ENCODE measurements at places on chromosomes 7 and 10.

DNA sequence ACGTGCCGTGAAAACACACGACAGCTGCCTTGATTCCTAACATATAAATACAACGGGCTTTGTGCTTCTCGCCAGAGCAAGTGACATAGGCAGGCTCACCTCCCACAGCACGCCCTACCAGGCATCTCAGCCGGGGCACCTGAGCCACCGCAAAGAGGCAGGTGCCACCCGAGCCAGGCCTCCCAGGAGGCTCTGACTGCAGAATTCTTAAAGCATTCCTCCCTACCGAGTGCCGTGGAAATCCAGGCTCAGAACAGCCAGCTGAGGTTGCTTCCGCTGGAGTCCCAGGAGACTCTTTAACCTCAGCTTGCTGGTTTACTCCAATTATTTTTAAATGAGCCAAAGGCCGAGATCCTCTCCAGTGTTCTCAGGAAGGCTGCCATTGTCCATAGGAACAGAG lies 206.5 kb downstream of the USP6NL start:
- no peak for ATAC-seq

- ATAC-seq, result no peak
Measured at GRCh38 chr7:128017460-128017859, 13.8 kb downstream of the LRRC4 start.

DNA sequence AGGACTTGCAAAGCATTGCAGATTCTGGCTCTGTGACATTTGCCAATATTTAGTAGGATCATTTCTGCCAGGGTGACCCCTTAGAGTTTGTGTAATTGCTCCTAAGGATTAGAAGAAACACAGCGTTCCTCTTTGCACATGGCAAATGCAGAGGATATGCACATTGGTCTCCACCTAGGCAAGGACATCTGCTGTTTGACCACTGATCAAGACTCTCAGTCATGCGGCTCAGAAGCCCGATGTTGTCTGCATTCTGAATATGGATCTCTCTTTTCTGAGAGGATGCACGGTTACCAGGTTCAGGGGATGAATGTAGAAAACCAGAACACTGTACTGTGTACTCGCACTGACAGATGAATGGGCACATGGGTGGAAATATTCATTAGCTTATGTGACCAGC lies 180.6 kb upstream of the AGK start:
- ATAC-seq, result no peak

- no peak for ATAC-seq
Measured at GRCh38 chr7:22688084-22688483, 38.9 kb upstream of the IL6 start.

DNA sequence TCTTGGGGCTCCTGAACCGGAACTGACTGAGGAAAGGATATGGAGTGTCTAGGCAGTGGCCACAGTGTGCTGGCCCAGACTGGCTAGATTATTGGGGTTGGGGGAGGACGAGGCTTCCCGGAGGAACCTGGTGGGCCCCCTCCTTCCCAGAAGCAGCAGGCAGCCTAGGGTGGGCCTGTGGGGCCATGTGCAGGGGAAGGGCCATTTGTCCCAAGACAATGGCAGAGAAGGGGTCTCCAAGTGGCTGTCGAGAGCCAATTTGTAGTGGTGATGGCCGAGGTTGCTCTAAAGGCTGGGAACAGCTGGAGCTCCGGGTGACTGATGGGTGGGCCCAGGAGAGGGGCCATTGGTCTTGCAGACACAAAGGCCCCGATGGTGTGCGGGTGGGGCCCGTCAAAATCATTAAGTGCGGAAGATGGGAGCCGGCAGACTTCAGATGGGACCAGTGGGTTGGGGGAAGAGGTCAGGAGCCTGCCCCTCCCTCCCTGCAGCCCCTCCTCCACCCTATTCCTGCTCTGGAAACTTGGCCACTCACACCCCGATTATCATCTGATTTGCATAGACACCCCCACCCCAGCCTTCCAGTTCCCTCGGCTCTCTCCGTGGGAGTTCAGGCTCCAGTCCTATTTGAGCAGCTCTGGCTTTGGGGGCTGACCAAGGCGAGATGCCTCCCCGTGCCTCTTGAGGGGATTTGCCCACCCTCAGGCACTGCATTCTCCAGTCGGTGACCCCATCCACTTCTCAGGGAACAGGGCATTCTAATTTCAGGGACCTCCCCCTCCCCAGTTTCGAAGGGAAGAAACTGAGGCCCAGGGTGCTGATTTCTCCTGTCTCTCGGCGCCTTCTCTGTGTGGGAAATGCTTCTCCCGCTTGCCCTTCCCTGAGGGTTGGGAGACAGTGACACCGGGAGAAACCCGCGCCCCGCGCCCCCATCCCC lies 36.0 kb upstream of the PAX2 start:
- ATAC-seq, result no peak

DNA sequence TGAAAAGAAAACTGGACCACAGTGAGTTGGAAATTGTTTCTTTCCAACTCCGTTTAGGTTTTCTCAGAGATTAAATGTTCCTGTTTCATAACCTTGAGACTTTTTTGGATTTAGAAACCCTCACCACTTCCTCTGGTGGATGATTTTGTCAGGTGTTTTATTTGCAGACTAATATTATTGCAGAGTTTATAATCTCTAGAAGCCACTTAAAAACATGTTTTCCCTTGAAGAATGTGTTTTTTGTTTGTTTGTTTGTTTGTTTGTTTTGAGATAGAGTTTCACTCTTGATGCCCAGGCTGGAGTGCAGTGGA lies 520 bp upstream of the MICU1 start:
- ATAC-seq, result no peak

DNA sequence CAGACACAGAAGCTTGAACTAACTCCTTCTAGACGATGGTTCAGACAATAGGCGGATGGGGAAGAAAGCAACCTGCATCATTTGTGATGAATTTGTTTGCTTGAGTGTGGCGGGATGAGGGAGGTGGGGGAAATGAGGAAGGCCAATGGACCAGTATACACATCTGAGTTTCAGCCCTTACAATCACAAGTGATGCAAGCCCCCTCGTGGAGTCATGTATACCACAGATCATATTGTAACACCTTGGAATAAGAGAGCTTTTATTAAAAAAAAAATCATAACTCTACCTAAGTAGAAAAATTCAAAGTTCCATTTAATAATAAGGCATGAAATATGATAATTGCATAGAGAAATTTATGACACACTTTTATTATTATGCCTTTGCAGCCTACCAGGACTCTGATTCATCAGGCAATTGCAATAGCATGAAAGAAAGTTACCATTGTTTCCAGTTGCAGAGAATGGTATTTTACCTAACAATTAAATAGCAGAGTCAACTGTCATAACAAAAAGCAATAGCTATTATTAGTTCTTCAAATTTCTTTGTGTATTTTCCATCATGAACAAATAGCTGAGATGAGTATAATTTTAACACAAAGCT lies 230.2 kb upstream of the AKR1E2 start:
- ATAC-seq, result no peak

Data from SK-N-SH treated with all-trans-retinoic acid at 6 μM for 48 hours (cell line).